ENCODE measurements at places on chromosomes 6 and 20. TPM values are rescaled to one million over a fixed set of nuclear protein-coding genes. Genes with fewer than 3 reads are reported as not detected.

- no peaks in the 10 kb centered on the region for H3K36me3 ChIP-seq
- H3K27me3 ChIP-seq, result no peaks in the 10 kb centered on the region
- H3K4me1 ChIP-seq, result no peaks in the 10 kb centered on the region
- H3K4me3 ChIP-seq, result no peak overlapping the region
- no peak for DNase-seq
Observed at GRCh38 chr6:159086033-159086618, 41.3 kb upstream of the TAGAP start.

Gene BPIFB2
- not detected for total RNA-seq

DNA sequence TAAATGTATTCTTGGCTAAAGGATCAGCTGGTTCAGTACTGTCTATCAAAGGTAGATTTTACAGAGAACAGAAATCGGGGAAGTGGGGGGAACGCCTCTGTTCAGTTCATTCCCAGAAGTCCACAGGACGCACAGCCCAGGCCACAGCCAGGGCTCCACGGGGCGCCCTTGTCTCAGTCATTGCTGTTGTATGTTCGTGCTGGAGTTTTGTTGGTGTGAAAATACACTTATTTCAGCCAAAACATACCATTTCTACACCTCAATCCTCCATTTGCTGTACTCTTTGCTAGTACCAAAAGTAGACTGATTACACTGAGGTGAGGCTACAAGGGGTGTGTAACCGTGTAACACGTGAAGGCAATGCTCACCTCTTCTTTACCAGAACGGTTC, 29.9 kb downstream of the TXNDC5 start:
- peaks cover 41% of the 10 kb centered on the region for H3K36me3 ChIP-seq
- no peak overlapping the region for H3K27ac ChIP-seq
- no peak overlapping the region for H3K4me3 ChIP-seq

Gene SOBP
- 11.1 TPM for total RNA-seq

Gene MARCKS
- 34.3 TPM for total RNA-seq

Gene CASS4
- total RNA-seq, result 3.0 TPM

Gene DNAAF9
- total RNA-seq, result 24.5 TPM
